EH (cell line): ENCODE measurements at places on chromosomes 4 and X.

DNA sequence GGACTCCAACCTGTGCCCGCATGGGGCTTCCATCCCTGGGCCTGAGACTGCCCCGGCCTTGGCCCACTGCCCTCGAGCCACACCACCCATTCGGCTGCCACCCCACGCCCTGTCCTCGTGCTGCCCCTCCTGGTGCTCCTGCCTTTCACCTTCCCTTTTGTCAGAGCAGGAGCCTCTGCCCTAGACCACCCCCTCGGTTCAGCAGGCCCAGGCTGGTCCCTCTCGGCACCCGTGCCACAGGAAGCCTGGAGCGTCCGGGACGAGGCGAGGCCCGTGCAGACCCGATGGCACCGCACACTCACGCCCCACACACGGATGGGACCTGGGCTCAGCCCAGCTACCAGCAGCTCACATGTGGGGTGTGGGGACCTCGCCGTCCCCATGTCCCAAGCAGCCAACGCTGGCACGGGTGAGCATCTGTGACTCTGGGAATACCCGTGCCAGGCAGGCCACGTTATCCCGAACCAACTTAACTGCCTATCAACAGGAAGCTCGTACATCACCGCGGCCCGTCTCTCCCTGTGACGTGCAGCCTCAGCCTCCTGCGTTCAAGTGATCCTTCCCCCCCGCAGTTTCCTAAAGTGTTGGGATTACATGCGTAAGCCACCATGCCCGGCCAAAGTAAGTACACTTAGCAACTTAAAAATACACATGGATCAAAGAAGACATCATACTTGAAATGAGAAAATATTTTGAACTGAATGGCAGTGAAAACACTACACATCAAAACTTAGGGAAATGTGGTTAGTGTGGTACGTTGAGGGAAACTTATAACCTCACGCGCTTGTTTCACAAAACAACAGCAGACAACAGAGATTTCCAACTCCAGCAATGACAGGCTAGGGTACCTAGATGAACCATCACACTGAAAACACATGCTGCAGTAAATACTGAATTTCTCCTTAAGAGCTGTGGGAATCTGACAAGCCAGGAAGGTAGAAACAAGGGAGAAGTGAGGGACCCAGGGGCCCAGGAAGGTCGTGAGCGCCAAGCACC, 29.0 kb downstream of the LRPAP1 start:
- no peak for DNase-seq

DNA sequence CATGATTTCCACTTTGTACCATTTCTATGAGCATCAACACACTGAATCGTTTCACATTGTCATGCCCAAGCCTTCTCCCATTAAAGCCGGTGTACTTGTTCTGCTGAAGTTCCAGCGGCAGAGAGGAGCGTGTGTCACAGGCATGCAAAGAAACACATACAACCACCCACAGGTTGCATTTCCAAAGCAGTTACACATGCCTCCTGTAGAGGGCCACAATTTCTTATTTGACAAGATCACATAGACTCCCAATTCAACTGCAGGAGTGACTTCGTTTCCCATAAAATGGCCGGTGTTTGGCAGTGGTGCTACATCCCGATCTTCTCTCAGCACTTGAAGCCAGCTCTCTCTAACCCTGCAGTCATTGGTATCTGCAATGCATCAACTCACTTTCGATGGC, 992.6 kb downstream of the NLGN4X start:
- no peak for DNase-seq

GRCh38 chrX:103440621-103441020, 64.3 kb downstream of the BEX3 start:
- DNase-seq = no peak

DNA sequence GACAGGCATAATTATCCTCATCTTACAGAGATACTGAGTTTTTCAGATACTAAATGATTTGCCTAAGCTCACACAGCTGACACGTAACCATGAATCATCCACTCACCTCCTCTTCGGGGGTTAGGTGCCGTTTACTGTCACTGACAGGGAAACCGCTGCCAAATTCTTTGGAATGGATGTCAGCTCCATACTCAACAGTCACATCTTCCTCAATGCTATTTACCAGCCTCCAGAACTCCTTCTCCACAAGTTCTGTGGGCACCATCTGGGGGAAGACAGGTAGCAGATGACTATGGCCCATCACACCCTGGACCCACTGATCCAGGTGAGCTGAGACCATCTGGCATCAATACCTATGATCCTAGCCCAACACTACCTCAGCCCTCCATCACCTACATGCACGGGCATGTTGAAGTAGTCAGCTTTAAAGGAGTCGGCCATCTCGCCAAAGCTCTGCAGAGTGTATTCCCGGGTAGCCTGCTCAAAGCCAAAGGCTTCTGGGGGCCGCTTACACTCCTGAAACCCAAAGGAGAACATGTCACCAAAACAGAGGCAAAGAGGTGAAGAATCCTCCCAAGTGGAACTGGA, 13.5 kb downstream of the KDM5C start:
- DNase-seq = peak; percentile 47

GRCh38 chr4:89001647-89002445, 55.1 kb downstream of the FAM13A start:
- DNase-seq = no peak
